ENCODE measurements at places on chromosomes 1 and 21. TPM values are rescaled to one million over a fixed set of nuclear protein-coding genes. Genes with fewer than 3 reads are reported as not detected.

GRCh38 chr1:228490120-228491078 lies 3.2 kb downstream of the RNF187 start:
- no peak for DNase-seq

The INSRR gene
- 2.9 TPM for total RNA-seq

The B3GALT5 gene
- total RNA-seq = not detected

The MEX3A gene
- 1.3 TPM for total RNA-seq
